ENCODE measurements at places on chromosomes 7 and 10. TPM values are rescaled to one million over a fixed set of nuclear protein-coding genes. Genes with fewer than 3 reads are reported as not detected.

GRCh38 chr7:35700333-35700732 lies 5.4 kb upstream of the HERPUD2 start:
- no peak for DNase-seq
- H3K27ac ChIP-seq, result no peak overlapping the region
- peaks cover 4% of the 10 kb centered on the region for H3K4me1 ChIP-seq
- no peak overlapping the region for H3K4me3 ChIP-seq
- no peaks in the 10 kb centered on the region for H3K27me3 ChIP-seq

DNA sequence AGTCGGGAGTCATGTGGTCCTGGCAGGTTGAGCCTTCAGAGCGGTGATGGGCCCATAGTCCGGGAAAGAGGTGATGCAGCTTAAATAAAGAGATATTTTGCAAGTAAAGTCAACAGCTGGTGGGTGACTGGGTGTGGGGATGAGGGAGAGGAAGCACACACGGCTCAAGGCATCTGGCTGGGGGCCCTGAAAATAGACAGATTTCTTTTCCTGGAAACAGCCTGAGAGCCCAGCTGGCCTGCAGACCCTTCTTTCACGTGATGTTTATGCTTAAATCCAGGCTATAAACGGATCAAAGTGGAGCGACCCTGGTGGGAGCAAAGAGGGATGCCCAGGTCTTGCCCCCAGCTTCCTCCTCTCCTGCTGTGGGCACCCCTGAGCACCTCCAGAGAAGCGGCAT lies 149.1 kb downstream of the TEX36 start:
- H3K4me1 ChIP-seq, result no peaks in the 10 kb centered on the region
- H3K27me3 ChIP-seq, result no peaks in the 10 kb centered on the region
- no peak overlapping the region for H3K4me3 ChIP-seq
- H3K27ac ChIP-seq, result no peak overlapping the region

DNA sequence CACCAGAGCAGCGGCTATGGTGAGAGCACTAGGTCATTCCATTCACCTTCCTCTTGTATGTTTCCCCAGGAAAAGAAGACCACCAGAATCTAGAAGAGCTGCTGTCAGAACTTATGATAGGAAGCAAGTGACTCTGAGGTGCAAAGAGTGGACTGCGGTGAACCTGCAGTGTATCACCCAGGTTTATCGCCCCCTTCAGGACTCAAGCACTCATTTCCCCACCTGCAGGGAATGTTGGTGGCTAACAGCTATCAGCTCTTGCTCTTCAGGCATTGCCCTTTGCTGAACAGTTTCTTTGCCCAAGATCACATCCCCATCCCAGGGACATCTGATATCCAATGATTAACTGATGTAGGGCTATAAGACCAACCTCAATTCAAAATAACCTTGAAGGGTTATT lies 66.3 kb upstream of the IL6 start:
- H3K4me3 ChIP-seq, result no peak overlapping the region
- no peaks in the 10 kb centered on the region for H3K4me1 ChIP-seq

GRCh38 chr10:132984801-132985545 lies 42.6 kb upstream of the CFAP46 start:
- H3K36me3 ChIP-seq, result no peaks in the 10 kb centered on the region
- no peak overlapping the region for H3K27ac ChIP-seq
- no peaks in the 10 kb centered on the region for H3K4me1 ChIP-seq
- no peak for DNase-seq
- H3K27me3 ChIP-seq, result no peaks in the 10 kb centered on the region
- no peak overlapping the region for H3K4me3 ChIP-seq

GRCh38 chr10:90412582-90412981 lies 445.3 kb downstream of the HTR7 start:
- H3K27me3 ChIP-seq, result no peaks in the 10 kb centered on the region
- no peaks in the 10 kb centered on the region for H3K4me1 ChIP-seq
- H3K27ac ChIP-seq, result no peak overlapping the region
- no peak overlapping the region for H3K4me3 ChIP-seq
- no peak for DNase-seq
- no peaks in the 10 kb centered on the region for H3K36me3 ChIP-seq

DNA sequence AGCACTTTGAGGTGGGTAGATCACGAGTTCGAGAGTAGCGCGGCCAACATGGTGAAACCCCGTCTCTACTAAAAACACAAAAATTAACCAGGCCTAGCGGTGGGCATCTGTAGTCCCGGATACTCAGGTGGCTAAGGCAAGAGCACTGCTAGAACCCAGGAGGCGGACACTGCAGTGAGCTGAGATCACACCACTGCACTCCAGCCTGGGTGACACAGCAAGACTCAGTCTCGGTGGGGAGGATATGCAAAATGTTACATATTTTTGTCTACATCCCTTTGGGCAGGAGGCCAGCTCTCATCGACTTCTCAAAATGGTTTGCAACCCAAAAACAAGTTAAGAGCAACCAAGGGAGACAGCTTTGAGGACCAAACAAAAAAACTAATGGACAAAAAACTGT lies 8.2 kb downstream of the ATE1 start:
- peaks cover 53% of the 10 kb centered on the region for H3K36me3 ChIP-seq
- no peak for DNase-seq
- no peaks in the 10 kb centered on the region for H3K27me3 ChIP-seq

DNA sequence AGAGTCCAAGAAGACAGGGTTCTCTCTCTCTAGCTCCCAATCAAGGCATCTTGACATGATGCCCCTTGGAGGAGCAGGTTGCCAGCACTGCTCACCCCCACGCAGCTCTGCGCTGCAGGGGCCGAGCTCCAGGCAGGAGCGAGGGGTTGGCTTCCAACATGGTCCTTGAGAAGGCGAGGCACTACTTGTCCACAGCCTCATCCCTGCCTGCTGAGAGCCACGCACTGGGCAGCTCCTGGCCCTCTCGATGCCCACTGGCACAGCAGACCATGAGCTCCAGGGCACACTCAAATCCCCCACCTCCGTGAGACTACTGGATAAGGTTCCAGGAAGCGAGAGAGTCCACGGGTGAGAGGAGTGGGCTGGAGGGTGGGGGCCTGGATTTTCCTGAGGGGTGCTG lies 31.1 kb downstream of the RAMP3 start:
- H3K27ac ChIP-seq, result no peak overlapping the region
- no peaks in the 10 kb centered on the region for H3K36me3 ChIP-seq
- H3K4me1 ChIP-seq, result no peaks in the 10 kb centered on the region
- no peak overlapping the region for H3K4me3 ChIP-seq

- H3K4me1 ChIP-seq, result no peaks in the 10 kb centered on the region
- H3K27me3 ChIP-seq, result no peaks in the 10 kb centered on the region
- no peak overlapping the region for H3K4me3 ChIP-seq
- H3K27ac ChIP-seq, result no peak overlapping the region
Measured at GRCh38 chr7:133562621-133563020, 309.7 kb downstream of the EXOC4 start.

DNA sequence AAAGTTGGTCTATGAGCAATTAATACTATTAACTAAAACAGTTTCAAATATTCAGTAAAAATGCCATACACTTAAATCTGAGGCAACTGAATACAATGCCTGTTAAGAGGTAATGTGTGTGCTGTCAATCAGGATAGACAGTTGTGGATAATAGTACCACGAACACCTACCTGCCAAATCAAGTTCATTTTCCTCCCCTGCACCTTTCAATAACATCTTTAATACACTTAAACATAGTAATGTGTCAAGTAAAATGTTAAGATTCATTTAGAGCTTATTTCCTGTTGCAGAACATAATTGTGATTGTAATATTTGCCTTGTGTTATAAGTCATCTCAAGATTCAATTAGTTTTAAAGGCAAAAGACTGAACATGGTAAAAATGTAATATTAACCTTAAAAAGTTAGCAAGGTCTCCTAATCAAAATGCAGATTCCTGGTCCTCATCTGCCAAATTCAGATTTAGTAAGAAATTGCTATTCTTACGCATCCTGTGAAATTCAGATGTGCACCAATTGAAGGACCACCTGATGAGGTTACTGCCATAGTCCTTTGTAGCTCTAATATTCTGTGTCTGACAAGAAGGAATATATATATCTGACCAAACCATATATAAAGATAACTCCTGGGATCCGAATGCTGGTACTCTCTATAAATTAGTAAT lies 37.1 kb downstream of the COL1A2 start:
- no peak overlapping the region for H3K4me3 ChIP-seq
- H3K27ac ChIP-seq, result no peak overlapping the region
- H3K27me3 ChIP-seq, result no peaks in the 10 kb centered on the region
- H3K4me1 ChIP-seq, result no peaks in the 10 kb centered on the region
- H3K36me3 ChIP-seq, result peaks cover 11% of the 10 kb centered on the region
- DNase-seq, result no peak

GRCh38 chr10:118712930-118713634 lies 41.7 kb downstream of the CACUL1 start:
- H3K36me3 ChIP-seq, result no peaks in the 10 kb centered on the region
- no peak for DNase-seq
- H3K27ac ChIP-seq, result no peak overlapping the region
- peaks cover 19% of the 10 kb centered on the region for H3K4me1 ChIP-seq

- H3K36me3 ChIP-seq, result no peaks in the 10 kb centered on the region
- H3K27me3 ChIP-seq, result no peaks in the 10 kb centered on the region
- H3K27ac ChIP-seq, result no peak overlapping the region
Measured at GRCh38 chr10:12719365-12719764, 282.1 kb downstream of the CCDC3 start.

Gene TRIL
- polyA plus RNA-seq, result 0.38 TPM

Gene CFAP69
- polyA plus RNA-seq, result 1.7 TPM

Gene OPN4
- 0.23 TPM for polyA plus RNA-seq

Gene FAM25A
- polyA plus RNA-seq, result not detected

Gene NODAL
- not detected for polyA plus RNA-seq

Gene PTF1A
- polyA plus RNA-seq, result not detected

Gene NRG3
- polyA plus RNA-seq, result 0.03 TPM

Gene HOXA5
- 4.6 TPM for polyA plus RNA-seq
